ENCODE measurements at places on chromosomes 2 and 18.

DNA sequence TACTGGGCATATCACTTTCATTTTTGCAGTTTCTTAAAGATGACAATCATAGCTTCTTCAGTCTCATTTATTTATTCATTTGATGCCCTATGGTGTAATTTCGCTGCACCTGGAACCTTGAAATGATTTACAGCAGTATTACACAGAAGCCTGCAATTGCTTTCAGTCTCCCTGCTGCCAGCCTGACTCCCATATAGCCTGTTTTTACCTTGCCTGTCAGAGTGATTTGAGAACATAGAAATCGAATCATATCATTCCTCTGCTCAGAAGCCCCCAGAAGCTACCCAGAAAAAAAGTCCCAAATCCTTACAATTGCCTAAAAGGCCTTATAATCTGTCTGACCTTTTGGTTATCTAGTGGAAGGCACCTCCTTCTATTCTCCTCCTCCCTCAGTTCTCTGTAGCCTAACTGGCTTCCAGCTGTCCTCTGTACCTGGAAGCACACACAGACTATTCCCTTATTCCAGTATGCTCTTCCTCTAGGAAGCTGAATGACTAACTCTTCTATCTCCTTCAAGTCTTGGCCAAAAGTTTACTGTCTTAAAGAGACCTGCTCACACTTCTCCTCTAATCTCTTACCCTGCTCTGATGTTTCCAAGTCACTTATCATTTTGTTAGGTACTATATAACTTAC lies 12.6 kb downstream of the SCN3A start:
- DNase-seq: no peak

- no peak for DNase-seq
Measured at GRCh38 chr2:19649142-19649541, 252.6 kb downstream of the TTC32 start.

DNA sequence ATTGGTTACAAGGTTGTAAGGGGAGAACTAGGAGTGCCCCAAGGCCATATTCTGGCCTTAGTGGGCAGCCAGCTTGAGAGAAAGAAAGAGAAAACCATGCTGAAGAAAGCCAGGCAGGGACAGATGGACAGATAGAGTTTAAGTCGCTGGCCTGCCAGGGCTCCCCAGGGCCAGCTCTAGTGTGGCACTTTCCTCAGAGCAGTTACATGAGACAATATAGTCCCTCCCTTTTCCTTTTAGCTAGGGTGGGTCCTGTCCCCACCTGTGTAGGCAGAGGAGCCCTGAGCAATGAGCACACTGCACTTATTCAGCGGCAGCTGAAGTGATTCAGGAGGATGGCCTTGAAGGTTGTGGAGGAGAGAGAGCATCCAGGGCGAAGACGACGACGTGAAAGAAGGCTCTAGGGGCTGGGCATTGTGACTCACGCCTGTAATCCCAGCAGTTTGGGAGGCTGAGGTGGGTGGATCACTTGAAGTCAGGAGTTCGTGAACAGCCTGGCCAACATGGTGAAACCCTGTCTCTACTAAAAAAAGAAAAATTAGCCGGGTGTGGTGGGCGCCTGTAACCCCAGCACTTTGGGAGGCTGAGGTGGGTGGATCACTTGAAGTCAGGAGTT lies 152.0 kb upstream of the SLC1A4 start:
- DNase-seq: no peak

DNA sequence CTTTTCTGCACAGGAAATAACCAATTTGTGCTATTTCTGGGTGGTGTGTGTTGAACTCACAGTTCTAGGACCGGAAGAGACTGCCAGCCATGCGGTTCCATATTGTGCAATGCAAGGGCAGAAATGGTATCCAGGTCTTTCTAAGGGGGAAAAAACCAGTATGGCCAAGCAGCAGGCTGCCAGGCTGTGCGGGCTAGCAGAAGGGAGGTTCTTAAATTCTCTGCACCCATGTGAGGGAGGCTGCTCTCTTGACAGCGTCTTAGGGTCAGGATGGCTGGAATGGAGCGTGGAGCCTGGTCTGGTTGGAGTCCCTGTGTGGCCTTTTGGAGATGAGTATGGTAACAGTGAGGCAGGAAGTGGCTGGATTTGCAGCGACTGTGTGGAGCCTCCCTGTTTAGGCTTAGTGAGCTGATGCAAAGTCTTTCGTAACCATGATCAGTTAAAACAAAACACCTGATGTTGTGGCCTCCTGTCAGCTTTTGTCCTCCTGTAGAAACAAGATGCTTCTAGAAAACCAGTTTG lies 52.6 kb downstream of the NCK2 start:
- DNase-seq: no peak

DNA sequence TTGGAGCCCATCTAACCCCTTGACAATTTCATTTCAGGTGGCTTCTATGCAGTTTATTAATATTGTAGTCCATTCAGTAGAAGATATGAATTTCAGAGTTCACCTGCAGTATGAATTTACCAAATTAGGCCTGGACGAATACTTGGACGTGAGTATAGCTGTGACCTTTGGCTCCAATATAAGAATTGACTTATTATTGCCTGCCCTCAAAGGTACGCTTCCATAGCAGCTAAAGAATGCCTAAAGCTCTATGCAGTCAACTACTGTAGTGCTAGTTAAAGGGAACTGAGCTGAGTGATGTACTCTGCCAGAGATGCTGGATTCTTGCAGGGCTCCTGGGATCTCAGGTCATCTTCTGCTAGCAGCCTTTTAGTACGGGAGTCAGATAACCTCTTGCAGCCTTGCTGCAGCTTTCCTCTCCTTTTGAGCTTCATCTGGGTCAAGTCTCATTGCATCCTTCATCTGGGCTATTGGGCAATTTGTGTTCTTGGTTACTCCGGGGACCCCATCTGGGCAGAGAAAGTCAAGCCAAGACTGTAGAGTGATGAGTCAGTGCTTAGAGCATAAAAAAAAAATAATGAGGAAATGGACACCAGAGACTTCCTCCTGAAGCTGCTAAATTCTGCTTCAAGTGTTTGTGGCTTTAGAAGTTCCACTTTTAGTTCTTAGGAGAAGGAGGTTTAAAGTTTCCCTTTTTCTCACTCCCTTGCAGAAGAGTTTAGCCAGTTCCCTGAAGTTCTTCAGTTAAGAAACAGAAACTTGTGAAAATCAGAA lies 105.6 kb downstream of the PRPF40A start:
- DNase-seq: no peak

DNA sequence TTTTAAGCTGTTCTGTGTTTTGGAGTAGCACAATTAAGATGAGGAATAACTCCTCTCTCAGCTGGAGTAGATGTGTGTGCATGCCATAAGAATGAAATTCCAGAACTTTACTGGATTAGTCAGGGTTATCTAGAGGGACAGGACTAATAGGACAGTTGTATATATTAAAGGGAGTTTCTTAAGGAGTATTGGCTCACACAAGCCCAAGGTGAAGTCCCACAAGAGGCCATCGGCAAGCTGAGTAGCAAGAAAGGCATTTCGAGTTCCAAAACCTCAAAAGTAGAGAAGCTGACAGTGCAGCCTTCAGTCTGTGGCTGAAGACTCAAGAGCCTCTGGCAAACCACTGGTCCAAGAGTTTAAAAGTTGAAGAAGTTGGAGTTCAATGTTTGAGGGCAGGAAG lies 113.7 kb downstream of the RIT2 start:
- no peak for DNase-seq

- DNase-seq: no peak
Measured at GRCh38 chr2:239939736-239940483, 85.2 kb downstream of the NDUFA10 start.

DNA sequence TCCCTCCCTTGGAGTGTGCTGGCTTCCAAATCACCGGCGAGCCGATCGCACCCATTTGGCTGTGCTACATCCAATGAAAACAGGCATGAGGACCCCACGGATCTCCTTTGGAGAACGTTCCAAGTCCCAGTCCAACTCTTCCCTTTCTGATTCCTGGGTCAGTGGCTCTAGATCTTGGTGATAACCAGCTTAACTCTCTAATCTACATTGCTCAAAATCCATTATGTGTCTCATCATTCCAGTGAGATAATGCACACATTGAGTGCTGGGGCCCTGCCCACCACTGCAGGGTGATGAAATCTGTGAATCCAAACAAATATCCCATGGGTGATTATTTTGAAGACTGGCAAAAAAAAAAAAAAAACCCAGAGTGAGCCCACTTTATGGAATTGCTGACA lies 232.7 kb upstream of the COPS8 start:
- DNase-seq: no peak

DNA sequence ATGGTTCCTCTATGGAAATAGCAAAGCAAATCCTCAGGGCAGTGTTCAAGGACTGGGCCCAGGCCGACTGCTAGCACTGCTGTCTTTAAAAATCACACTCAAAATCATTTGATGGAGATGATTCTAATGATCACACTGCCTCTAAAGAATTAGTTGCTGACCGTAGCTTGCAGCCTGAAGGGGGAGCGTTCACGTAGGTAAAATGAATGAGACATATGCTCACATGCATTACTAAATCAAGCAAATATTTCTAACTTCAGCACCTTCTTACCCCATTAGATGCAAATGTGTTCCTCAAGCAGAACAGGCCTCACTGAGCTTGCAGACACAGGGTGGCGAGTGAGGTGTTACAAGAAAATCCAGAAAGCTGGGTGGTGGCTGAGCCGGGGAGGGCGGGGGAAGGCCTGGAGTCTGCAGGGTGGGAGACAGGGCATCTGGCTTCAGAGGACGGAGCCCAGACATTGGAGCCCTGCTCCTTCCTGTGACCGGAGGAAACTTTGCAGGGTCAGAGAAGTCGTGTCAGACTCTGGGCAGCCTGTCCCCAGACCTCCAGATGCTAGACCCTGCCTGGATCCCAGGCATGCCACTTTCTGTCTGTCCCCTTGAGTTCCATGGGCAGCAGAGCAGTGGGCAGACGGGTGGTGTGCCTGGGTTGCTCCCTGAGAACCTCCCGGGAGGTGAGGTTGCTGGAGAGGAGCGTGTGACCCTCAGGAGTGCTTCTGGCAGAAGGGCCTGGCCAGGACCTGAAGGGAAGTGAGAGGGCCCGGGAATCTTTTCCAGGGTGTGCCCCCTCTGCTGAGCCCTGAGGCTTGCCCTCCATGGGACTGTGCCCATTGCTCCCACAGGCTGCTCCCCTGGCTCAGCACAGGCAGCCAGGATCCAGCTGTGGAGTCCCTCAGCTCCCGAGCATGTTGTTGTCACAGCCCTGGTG lies 7.1 kb upstream of the NPPC start:
- DNase-seq: no peak

GRCh38 chr2:237178396-237178795 lies 92.7 kb downstream of the COPS8 start:
- no peak for DNase-seq

GRCh38 chr18:80231151-80231550 lies 16.2 kb downstream of the PARD6G start:
- DNase-seq: no peak

DNA sequence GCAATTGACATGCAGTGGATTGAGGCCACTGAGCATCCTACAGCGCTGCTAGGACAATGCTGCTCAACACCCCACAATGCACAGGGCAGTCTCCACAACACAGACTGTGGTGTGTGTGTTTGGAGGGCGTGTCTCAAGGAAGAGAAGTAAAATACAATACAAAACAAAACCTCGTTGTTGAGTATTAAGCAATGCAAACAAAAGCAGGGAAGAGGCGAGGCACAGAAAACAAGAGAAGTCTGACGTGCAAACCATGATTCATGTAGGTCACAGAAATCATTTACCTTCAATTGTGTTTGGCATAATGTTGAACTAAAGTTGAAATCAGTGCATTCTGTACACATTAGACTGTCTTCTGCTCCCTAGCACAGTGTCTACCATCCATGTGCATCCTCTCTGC lies 260.9 kb downstream of the PHLPP1 start:
- no peak for DNase-seq

DNA sequence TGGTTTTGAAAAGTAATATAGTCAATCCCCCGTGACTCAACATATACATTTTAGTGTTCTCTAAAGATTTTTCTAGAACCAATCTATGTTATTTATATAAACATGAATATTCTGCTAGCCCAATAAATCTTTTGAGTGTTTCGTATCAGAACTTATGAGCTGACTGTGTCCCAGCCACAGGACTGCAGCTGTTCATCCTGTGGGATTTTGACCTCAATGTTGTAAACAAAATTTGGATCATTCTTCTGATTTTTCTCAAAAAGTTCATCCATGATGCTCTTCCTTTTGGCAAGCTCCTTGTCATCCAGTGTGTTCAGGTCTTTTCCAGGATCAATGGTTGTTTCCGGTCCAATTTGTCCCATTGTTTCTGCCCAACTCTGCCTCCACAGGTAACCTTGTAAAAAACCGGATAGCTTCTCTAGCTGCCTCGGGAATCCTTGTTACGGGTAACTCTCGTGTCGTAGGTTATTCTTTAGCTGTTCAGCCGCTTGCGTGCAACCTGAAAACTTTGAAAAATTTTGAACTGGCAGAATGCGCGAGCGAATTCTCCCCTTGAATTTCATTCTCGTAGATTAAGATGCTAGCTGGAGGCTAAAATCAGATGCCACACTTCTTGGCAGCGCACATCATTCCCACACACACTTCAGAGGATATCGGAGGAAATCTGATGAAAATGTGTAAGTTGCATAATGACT lies 195.2 kb downstream of the SH3BP4 start:
- no peak for DNase-seq

GRCh38 chr2:130355578-130356431 lies at the start of gene PTPN18:
PTPN18 (plus strand) TSS chr2:130356056; CDS start chr2:130356108, 52 bp downstream.
- DNase-seq: peak; percentile 54

GRCh38 chr2:105929516-105929915 lies 184.8 kb downstream of the NCK2 start:
- peak; percentile 63 for DNase-seq

DNA sequence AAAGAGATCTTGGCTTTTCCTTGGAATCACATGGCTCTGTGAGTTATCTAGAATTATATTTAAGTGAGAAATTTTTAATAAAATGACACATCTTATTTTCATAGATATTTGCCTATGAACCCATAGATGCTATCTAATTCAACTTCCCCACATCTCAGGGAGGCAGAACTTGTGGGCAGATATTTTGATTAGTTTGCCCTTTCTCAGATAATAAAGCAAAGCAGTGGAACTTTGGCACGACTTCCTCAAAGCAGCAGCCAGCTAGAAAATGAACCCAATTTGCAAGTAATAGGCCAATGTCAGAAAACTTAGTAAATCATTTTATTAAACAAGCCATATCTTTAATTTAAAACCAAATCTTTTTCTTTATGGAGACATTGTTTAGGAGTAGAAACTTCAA lies 32.7 kb downstream of the RAB27B start:
- no peak for DNase-seq

DNA sequence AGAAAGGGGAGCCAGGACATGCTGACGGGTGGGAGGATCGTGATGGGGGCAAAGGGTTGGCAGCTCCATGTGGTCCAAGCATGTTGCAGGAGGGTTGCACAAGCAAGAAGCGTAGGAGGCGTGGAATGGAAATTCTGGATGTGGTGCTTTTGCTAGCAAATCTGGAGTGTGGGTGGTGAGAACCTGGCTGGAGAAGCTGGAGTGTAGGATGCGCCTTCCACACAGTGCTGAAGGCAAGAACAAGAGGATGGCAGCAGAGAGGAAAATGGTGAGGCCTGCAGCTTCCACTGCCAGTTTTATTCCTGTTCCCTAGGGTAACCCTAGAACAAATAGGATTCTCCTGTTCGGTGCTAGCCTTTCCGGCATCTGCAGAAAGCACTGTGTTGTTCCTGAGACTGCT lies 22.4 kb downstream of the CREG2 start:
- DNase-seq: no peak

DNA sequence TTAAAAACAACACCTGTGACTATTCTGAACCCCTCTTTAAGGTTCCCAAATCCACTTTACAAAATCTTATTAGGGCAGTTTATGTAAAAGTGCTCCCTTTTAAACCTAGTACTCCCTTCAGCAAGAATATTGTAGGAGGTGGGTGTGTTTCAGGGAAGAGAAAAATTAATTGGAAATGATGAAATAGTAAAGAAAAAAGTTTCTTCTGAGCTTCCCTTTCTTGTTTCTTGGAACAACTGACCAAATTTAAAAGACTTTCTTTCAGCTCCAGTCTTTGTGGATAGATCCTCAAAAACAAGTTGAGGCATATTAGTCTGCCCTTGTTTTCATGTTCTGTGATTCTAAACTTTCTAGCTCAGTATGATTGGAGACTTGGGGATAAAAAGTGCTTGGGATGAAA lies 3.0 kb downstream of the VWA3B start:
- DNase-seq: no peak
